ENCODE measurements at places on chromosomes 16 and 17.

GRCh38 chr17:81499601-81499970 is 13.0 kb downstream of the ACTG1 start:
- DNase-seq = no peak

- DNase-seq = no peak
Measured at GRCh38 chr17:65071861-65072260, 15.3 kb upstream of the GNA13 start.

- no peak for DNase-seq
Measured at GRCh38 chr17:63268827-63269226, 177.3 kb downstream of the CYB561 start.

- no peak for DNase-seq
Measured at GRCh38 chr16:14004031-14004728, 66.9 kb upstream of the MRTFB start.

DNA sequence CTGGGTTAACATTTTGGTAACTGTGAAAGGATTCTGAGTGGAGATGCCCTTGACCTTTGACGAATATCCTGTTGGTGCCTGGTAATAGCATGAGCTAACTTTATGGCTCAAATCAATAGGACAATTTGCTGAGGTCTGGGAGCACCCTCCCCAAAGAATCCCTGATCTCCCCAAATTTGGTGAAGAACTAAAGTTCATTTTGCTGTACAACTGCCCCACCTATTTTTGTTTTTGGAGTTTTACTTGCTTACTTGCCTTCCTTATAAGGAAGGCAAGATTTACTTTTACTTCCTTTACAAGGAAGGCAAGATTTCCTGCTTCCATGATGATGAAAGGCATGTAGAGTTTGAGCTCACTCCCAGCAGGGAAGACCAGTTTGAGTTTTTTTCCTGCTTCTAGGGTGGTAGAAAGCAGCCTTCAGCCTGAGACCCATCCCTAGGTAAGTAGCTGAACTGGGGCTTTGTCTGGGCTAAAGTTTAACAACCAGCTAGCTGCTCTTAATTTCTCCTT is 2.8 kb downstream of the KRTAP4-9 start:
- no peak for DNase-seq

GRCh38 chr16:8929086-8929748 is 34.5 kb downstream of the USP7 start:
- DNase-seq = no peak

DNA sequence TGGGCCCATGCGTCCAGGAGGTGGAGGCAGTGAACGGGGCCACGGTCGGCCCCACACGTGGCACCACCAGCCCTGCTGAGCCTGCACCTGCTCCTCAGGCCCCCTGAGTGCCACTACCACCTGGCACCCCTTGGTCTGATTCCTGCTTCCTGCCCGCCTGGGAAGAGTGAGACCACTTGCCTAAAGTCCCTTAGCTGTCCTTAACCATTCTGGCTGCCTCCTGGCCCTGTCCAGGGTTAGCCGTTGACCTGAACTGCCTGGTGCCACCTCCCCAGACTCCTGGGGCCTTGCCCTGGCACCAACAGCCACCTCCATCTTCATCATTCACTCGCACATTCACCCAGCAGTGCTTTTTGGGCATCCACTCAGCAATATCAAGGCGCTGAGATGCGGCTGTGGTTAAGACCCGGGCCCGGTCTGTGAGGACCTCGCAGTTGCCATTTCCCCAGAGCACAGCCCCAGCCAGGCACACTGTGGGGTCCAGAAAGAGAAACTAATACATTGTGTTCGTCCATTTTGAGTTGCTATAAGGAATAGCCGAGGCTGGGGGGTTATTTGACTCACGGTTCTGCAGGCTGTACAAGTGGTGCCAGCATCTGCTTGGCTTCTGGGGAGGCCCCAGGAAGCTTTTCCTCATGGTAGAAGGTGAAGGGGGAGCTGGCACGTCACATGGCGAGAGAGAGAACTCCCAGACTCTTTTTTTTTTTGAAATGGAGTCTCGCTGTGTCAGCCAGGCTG is 318.4 kb downstream of the SEC14L1 start:
- no peak for DNase-seq

DNA sequence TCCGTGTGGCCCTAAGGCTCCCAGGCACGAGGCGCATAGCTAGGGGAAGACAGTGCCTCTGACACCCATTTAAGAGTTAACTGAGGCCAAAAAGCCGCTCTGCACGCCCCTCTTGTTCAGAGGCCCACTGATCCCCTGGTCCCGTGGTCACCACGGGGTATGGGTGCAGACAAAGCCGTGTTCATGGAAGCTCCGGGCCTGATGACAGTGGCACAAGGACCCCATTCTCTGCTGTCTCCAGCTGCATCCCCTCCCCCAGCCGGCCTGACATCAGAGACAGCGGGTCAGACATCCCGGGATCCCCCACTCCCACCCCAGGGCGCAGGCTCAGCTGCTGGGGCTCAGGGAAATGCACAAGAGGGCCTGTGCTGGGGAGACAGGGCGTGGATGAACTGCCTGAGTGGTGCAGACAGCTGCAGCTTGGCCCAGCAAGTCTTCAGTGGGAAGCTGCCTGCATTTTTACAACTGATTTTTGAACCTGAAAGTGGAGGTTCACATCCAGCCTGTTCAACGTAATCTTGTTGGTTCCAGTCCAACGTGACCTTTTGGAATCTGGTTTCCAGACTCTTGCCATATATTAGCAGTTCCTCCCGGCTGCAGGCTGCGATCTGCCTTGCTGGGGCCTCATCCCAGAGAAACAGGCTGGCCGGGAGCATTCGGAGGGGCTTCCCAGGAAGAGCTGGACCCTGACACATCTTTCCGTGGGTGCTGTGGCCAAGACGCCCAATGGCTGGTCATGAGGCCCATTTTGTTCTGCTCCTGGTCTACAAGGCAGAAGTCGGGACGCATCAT is 9.7 kb upstream of the BAHCC1 start:
- DNase-seq = no peak

DNA sequence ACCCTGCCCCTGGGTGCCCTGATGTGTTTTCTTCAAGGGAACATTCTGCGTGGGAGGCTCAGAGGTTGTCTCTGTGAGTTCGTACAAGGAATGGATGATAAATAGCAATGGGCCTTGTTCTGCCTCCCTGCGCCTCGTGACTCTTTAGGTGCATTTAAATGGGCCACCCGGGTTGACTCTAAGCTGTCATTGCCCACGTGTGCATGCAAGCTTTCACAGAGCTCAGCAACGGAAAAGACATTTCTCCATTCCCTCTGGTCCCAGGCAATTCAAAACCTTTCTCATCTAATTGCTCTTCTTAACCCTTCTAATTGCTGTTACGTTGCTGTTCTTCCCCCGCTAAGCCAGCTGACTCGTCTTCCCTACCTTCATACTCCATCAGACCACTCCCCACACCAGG is 71.5 kb upstream of the SDK2 start:
- no peak for DNase-seq

DNA sequence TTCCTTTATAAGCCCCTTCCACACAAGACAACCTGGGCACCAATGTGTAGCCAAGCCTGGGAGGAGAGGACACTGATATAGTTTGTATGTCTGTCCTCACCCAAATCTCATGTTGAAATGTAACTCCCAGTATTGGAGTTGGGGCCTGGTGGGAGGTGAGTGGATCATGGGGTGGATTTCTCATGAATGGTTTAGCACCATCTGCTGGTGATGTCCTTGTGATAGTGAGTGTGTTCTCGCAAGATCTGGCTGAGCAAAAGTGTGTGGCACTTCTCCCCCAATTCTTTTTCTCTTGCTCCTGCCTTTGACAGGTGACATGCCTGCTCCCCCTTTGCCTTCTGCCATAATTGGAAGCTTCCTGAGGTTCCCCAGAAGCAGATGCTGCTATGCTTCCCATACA is 135.8 kb downstream of the USP31 start:
- no peak for DNase-seq

Data from hematopoietic multipotent progenitor cell treated with erythropoietin and hydrocortisone succinate and interleukin-3 and kit ligand, for 17 days (in vitro differentiated cells).